Suppressor macrophage treated with lipopolysaccharide for 1 hour (primary cell): ENCODE measurements at places on chromosomes 3 and 15.

- no peak for DNase-seq
Measured at GRCh38 chr3:171306631-171307030, 153.6 kb downstream of the TNIK start.

DNA sequence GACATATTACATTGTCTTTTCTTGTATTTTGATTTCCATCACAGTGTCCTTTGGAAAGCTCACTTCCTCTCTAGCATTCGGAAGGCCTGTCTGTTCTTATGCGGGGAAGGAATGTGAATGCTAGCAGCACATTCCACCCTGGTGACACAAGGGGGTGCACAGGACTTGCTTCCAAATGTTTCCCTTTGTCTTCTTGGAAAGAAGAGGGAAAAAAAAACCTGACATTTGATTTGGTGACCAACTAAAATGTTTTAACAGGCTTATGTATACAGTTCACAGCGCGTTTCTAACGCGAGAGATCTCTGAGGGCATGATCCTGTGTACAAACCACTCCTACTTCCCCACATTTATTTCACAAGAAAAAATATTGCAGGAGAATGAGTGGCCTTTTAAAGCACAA, 107.6 kb upstream of the FXR1 start:
- no peak for DNase-seq

DNA sequence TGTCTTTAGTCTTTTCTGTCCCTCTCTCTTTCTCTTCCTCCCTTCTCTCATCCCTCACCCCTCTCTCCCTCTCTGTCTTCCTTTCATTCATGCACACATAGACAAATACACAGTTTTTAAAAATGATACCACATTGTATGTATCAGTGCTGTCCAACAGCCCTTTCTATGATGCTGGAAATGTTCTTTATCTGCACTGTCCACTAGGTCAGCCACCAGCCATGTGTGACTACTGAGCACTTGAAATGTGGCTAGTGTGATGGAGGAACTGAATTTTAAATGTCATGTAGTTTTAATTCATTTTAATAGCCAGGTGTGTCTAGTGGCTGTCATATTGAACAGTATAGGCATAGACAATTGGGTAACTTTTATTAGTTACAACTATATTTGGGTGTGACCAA, 34.9 kb downstream of the COL6A5 start:
- DNase-seq, result no peak

DNA sequence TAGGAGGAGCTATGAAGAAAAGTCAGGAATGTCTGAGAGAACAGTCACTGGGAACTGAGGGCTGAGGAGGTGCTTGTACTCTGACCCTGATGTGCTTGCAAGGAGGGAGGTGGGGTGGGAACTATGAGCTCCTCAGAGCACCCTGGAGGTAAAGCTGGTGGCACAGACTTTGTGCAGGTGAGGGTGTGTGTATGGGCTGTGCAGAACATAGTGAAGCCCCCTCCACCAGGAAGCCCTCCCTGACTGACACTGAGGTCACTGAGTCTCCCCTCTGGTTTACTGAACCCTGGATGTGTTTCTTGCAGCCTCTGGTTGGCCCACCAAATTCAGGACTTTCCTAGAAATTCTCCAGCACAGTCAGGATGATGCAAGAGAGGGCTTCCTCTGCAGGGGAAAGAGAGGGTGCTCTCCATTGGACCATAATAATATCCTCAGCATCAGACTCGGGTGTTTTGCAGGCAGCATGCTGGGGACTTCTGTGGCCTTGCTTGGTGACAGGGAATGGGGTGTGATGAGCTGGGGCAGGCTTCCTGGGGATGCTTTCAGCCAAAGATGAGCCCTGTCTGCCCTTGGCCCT, 1.5 kb upstream of the ISLR start:
- peak; percentile 37 for DNase-seq

GRCh38 chr3:169836078-169836941, 23.6 kb upstream of the LRRC34 start:
- DNase-seq, result no peak

DNA sequence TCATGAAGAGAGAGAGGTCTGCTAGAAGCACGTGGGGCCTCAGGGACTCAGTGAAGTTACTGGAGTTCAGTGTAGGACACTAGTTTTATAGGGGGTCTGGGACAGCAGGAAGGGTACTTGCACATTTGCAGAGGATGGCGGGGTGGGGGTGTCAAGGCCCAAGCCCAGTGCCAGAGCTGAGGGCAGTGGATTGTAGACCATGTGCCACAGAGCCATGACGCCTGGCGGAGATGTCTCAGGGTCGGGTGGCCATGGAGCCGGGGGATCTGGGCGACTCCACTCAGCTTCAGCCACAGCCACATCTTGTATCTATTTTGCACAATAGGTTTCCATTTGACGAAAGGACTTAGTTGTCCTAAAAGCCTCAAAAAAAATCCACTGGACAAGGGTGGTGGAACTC, 50.4 kb upstream of the RGMA start:
- DNase-seq, result no peak

DNA sequence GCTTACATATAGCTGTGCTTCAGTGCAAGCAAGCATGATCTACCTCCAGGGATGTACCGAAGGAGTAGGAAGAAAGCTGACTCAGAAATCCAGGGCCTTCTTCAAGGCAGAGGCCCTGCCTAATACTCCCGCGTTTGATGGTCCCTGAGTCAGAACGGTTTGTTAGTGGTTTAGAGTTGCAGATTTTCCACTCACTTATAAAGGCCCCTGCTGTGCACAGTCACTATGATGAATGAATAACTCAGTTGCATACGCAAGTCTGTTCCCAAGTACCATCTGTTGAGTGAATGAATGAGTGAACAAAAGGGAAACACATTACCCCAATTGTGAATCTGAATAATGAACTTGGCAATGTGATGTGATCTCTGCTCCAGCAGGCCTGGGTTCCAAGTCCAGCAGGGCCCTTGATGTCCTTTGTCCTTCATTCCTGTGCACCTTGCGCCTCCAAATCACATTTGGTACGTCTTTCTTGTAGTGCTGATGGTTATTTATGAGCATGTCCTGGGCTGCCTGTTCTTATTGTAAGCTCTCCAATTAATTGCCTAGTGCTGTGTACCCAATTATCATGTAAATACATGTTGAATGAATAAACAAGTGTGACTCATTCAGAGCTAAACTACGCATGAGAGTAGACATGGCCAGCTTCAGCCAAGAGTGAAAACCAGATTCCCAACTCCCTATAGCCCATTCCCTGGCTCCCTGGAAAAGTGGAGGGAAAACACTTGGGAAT, 85.3 kb upstream of the LIMD1 start:
- no peak for DNase-seq
